ENCODE measurements at places on chromosomes 2 and 18. TPM values are rescaled to one million over a fixed set of nuclear protein-coding genes. Genes with fewer than 3 reads are reported as not detected.
A peak's percentile ranks its signal among the peaks of the same experiment; 100 is the strongest.

DNA sequence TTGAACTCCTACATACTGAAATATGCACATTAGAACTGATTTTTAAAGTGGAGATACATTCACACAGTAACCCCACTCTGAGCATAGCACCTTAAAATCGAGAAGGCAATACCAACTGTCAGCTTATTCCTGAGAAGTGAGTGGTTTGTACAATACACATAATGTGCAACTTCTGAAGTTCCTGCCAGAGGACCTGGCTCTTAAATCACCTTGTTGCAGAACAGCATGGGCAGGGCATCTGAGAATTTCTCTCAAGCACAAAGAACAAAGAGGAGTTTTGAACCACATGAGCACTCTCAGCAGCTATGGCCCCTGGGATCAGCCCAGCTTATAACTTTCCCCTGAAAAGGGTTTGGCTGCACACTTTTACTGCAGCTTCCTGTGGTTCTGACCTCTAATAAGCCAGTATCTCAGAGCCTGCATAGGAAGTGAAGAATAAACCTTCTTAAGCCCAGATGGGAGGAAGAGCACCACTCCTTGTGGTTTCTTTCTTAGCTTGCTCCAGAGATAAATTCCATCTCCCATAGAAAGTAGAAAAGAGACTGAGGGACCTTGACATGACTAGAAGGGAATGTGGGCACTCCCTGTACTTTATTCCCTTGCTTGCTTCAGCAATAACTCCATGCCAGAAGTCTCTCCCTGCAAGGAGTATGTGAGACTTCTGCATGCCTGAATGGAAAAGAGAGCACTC is 862.3 kb downstream of the SUCLG1 start:
- DNase-seq = no peak

GRCh38 chr18:70907673-70908072 is 618.8 kb downstream of the SOCS6 start:
- no peak for DNase-seq

DNA sequence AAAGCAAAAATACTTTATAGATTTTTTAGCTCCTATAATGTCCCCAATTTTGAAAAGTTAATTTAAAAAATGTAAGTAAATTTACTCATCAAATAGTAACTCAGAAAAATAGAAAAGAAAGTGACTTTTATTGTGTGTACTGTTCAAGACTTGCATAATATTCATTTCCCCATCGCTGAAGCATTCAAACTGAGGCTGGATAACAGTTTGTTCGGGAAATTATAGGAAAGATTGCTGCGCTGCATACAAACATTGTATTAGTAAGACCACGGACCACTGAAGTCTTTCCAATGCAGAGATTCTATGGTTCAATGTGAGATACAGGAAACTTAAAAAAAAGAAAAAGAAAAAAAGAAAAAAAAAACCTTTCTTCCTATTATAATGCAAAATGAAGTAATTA is 10.4 kb downstream of the STK17B start:
- no peak for DNase-seq

DNA sequence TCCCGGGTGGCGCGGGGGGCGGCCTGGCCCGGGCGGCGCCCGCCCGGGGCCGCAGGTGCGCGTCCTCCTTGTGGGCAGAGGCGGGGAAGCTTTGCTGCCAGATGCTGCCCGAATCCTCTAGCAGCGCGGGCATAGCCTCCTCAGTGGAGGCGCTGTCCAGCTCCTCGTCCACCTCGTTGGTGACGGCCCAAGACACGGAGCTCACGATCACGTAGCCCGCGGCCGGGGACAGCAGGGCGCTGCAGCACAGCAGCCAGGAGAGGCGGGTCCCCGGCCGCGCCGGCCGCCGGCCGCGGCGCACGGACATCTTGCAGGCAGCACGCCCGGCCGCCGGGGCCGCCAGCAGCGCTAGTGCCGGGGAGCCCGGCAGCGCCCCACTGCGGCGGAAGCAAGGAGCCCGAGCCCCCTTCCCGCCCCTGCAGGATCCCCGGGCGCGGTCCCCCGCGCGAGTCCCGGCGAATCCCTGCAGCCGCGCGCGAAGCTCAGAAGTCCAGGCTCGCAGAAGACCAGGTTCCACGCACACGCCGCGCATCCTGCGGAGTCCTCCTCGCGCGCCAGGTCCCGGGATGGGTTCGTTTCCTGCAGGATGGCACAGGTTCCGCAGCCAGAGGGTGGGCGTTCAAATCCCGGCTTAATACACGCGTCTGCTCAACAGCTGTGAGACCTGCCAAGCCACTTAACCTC is at the start of gene CREG2:
CREG2 (minus strand) TSS at position 353 of the 684 bp plus-strand sequence; CDS start at position 307, 46 bp downstream.
- peak; percentile 57 for DNase-seq

GCA gene
- polyA plus RNA-seq = 33.6 TPM

SERPINB10 gene
- polyA plus RNA-seq = 0.16 TPM

Data from renal cortex interstitium (tissue), 15 donors.